Stimulated activated naive CD8-positive, alpha-beta T cell treated with anti-CD3 and anti-CD28 coated beads, Interleukin-15, amount 100 ng/mL, for 72 hours (primary cell): ENCODE measurements at places on chromosomes 1 and 21.

- no peak for DNase-seq
Measured at GRCh38 chr1:230909974-230910754, 41.8 kb upstream of the C1orf198 start.

DNA sequence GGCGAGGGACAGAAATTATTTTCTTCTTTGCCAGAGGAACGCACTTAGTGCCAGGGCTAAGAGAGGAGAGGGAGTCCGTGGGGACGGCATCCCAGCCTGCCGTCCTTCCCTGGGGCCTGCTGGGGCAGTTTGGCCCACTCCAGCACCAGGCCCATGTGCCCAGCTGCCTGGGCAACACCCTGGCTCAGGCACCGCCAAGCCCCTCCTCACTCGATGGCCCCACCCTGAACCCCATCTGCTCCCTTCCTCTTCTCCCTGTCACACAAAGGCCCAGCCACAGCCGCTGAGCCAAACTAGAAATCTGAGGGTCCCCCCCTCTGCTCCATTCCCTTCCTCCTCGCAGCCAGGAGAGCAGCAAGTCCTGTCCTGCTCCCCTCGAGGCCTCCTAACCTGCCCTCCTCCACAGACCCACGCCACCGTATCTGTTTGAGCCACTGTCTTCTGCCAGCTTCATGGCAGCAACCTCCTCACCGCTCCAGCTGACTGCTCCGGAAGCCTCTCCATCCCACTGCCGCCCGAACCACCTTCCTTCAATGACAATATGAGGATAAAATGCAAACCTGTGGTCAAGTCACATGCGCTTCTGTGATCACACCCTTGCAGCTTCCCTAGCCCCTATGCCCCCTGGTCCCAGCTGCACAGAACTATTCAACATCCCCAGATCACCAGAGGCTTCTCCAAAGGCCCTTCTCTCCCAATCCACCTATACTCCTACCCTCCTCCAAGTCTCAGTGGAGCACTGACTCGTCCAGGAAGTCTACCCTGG lies 8.4 kb upstream of the TNNI1 start:
- no peak for DNase-seq

DNA sequence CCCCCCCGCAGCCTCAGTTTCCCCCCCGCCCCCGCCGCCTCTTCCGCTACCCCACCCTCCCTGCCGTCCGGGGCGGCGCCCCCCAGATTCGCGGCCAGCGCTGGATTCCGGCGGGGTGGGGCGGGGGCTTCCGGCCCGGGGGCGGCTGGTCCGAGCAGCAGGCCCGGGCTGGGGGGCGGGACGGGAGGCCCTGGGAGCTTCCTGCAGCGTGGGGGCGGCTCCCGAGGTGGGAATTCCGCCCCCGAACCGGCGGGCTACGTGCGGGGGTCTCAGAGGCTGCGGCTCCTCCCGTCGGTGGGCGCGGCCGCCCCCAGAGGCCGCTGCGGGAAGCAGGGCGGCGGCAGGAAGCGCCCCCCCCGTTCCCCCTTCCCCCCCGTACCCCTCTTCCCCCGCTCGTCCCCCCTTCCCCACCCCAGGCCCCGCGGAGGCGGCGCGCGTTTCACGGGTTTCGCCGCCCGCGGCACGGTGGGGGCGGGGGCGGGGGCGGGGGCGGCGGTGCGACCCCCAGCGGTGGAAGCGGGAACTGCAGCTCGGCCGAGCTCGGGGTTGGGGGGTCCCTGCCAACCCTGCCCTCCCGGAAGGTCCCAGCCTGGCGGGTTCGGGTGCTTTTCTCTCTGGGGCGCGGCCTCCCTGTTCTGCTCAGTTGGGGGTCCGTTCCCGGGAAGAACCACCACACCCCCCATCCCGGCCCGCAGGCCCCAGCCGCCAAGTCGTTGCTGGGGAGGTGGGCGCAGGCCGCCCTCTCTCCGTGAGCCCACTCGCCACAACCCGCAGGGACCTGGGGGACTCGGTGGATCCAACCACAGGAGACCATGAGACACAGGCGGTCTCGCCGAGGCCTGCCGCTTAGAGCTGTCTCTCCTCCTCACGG lies 76.3 kb downstream of the MORN1 start:
- DNase-seq: peak; percentile 66

DNA sequence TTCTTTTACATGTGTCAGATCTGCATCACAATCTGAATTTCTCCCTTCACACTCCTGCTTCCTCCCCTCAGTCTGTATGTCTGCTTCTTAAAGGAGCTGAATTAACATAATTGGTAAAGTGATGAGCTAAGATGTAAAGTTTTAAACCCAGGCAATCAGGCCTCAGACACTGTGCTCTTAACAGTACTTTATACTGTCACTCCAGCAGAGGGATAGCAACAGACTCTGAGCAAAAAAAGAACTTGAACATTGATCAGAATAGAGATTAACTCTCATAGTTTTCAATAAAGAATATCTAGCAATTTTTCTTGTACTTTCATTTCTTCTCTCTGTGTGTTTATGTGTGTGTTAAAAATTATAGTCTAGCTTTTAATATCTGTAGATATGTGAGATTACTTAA lies 110.3 kb downstream of the DUSP10 start:
- DNase-seq: no peak

DNA sequence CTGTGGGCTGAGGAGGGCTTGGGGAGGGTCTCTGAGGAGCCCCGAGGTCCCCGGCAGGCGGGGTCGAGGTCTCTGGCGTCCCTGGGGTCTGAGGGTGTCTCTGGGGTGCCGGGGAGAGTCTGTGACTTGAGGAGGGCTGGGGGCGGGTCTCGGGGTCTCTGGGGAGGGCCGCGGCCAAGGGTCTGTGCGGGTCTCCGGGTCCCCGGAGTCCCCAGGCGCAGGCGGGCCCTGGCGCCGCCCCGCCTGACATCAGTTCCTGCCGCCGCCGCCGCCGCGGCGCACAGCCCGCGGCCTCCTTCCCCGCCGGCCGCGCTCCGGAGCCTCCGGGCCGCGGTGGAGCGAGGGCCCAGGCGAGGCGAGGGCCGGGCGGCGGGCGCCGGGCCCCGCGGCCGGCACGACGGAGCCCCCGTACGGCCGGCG lies at the start of gene PLEKHM2:
Gene PLEKHM2, plus strand, starts transcription at position 279 of the 420 bp plus-strand sequence. CDS start 239 bp downstream, outside the sequence.
- peak; percentile 48 for DNase-seq

DNA sequence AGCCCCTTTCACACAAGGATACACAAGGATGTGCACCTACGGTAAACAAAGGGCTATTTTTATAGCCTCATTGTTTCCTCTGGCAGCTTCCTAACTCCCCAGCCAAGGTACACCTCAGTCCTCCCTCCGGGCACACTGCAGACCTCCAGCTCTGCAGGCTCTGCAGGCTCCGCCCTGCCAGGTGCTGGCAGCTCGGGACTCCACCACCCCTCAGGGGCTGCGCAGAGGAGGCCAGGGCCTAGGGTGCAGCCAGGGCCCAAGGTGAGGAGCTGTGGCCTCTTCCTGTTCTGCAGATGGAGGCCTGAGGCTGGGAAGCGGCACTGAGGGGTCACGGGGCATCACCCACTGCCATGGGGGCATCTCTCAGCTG lies 19.8 kb upstream of the CLSTN1 start:
- DNase-seq: no peak

GRCh38 chr1:101918277-101918676 lies 78.4 kb downstream of the OLFM3 start:
- no peak for DNase-seq

- no peak for DNase-seq
Measured at GRCh38 chr1:245290836-245291235, 136.1 kb downstream of the KIF26B start.

- no peak for DNase-seq
Measured at GRCh38 chr1:111706921-111707320, 32.3 kb downstream of the INKA2 start.

GRCh38 chr1:204831186-204831585 lies 39.5 kb upstream of the NFASC start:
- DNase-seq: no peak

DNA sequence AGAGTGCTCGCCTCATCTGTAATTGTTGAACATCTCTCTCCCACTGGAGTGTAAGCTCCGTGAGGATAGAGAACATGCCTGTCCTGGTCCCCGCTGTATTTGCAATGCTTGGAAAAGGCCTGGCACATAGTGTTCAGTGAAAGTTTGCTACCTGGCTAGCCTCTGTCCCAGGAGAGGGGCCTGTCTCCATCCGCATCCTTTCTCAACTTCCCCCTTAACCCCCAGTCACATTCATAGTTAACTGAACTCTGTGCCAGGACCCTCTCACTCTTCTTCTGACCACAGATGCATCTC lies 15.2 kb downstream of the SPOCD1 start:
- no peak for DNase-seq

GRCh38 chr1:228723287-228723686 lies 12.0 kb upstream of the RHOU start:
- DNase-seq: no peak

- DNase-seq: no peak
Measured at GRCh38 chr1:30995990-30996612, 69.4 kb downstream of the PUM1 start.

GRCh38 chr1:219049501-219049900 lies 124.2 kb upstream of the LYPLAL1 start:
- DNase-seq: no peak
